ENCODE measurements at places on chromosomes 5 and 9. TPM values are rescaled to one million over a fixed set of nuclear protein-coding genes. Genes with fewer than 3 reads are reported as not detected.

Gene KIAA0825
- 12.3 TPM for total RNA-seq

Gene MYMK
- total RNA-seq, result not detected

Gene SLC1A3
- 136 TPM for total RNA-seq

Gene ADCY2
- total RNA-seq, result 0.65 TPM

Gene NEUROG1
- not detected for total RNA-seq

Gene TPPP
- under 0.01 TPM for total RNA-seq

Gene PCDHB16
- 0.81 TPM for total RNA-seq

Gene SHOC1
- total RNA-seq, result not detected
